ENCODE measurements at places on chromosomes 2 and 18.

DNA sequence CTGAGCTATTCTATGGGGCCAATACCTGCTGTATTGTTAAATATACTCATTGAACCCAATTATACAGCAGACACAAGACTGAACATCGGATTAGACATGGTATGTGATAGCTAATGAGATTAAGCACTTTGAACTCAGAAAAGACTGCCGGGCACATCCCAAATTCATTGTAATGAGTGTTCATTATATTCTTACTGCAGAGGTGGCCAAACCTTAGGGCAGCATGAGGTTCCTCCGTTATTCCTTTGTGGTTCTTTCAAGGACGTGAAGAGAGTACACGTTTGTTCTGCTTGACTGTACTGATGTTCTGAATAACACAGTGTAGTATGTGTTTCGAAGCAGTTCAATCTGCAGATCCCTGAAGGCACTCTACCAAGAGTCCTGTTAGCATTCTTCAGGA lies 78.4 kb downstream of the KIF5C start:
- DNase-seq: no peak

DNA sequence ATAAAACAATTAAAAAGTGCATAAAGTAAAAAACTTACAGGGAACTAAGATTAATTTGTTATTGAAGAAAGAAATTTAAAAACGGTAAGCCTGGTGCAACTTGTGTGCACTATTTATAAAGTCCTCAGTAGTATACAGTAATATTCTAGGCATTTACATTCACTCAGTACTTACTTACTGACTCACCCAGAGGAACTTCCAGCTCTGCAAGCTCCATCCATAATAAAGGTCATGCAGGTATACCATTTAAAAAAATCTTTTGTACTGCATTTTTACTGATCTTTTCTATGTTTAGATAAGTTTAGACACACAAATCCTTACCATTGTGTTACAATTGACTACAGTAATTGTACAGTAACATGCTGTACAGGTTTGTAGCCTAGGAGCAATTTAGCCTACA lies 51.5 kb upstream of the NXPH2 start:
- no peak for DNase-seq

DNA sequence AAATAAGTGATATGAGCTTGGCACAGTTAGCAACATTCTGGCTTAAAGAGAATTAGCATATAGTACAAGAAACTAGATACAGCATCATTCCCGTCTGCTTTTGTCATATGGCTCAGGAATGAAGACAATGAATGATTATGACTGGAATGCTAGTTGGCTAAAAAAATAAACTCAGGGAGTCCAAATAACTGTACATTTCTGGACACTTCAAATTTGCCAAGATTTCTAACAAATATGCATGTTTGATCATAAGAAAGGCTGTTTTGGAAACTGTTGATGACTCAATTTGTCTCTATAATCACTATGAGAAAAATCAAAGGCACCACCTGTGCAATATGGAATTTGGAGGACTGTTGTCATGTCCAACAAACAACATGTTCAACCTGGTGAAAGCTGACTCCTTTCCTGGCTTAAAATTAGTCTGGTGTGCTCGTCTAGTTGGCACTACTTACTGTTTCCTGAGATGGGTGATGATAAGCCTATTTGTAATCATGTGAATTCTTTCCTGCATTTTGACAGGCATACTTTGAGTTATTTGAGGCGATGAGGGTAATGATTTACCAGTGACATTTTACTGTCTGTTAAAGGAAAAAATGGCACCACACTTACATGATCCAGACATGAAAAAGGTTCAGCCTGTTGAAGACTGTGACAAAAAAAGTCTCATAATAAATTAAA lies 133.9 kb upstream of the CDH20 start:
- DNase-seq: no peak

GRCh38 chr2:207202645-207203044 lies 36.9 kb upstream of the KLF7 start:
- DNase-seq: no peak

DNA sequence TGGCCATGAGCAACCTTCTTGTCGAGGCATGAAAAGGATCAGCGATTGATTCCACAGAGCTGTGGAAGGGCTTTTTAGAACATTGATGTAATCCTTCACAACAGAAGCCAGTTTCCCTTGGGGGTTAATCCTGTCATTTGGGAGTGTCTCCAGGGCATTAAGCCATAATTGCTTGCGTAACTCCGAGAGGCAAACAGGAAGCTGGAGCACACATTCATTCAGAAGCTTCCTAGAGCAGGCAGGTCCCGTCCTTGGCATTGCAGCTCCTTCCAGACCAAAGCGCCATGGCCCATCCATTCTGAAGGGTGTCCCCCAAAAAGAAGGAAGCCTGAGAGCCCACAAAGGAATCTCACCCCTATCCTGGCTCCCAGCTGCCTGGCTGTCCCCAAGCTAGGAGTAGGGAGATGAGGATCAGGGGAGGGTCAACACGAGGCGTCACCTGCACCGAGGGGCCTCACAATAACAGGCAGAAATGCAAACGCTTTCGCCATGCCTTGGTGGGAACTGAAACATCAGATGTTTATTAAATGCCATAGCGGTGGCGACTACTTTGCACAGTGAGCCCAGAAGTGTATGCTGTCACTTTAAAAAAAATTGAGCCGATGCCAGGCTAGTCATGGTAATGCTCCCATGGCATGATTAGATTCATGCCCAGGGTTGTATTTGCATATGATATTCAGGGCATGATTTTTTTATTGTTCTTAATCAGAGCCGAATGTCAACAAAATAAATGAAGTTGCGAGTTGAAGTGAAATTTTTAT lies 339.4 kb downstream of the BCL11A start:
- no peak for DNase-seq

DNA sequence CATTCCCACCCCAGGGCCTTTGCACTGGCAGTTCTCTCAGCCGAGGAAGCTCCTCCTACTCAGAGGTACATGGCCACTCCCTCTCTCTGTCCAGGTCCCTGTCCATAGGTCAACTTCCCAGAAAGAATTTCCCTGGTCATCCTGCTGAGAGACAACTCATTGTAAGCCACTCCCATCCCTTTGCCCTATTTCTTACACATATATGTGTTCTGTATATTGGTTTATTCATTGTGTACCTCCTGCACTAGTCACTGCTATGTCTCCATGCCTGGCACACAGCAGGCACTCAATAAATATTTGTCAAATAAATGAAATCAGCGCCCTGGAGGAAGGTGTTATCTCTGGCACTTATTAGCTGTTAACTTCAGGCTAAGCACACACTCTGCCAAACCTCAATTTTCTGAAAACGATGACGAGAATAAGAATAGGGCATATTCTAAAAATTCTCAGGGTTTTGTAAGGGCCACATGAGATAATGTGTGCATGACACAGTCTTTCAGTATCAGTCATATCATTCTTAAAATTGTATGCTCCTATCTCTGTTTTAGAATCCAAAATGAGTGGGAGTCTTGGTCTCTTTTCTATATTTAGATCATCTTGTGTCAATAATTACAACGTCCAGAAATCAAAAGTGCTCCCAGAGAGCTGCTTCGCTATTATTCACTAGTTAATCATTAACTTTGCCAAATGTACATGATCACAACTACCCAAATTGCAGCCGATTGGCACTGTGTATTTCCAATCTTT lies 198.0 kb downstream of the ALK start:
- peak; percentile 45 for DNase-seq
